Right forelimb (tissue), 1 donor: ENCODE measurements at places on chromosomes 6 and 20.

- no peak for DNase-seq
These were observed 3.1 kb downstream of the JAG1 start for GRCh38 chr20:10670501-10671220.

DNA sequence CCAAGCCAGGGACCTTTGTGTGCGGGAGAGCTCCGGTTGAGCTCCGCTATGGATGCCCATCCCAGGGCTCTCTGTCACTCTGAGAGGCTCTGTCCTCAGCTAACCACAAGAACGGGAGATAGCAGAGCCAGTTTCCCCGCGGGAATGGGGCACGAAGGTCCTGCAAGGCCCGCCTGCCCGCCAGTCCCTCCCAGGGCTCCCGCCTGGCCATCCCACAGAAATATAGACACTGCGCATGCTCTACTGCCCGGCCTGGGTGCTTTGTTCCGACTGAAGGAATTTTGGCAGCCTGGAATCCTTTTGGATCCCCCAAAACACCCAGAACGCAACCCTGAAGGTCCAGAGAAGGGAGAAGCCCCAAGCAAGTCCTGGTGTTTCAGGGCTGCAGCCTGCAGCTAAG lies 8.6 kb upstream of the DEFB110 start:
- no peak for DNase-seq

- no peak for DNase-seq
These were observed 39.2 kb upstream of the CENPW start for GRCh38 chr6:126300735-126301134.

DNA sequence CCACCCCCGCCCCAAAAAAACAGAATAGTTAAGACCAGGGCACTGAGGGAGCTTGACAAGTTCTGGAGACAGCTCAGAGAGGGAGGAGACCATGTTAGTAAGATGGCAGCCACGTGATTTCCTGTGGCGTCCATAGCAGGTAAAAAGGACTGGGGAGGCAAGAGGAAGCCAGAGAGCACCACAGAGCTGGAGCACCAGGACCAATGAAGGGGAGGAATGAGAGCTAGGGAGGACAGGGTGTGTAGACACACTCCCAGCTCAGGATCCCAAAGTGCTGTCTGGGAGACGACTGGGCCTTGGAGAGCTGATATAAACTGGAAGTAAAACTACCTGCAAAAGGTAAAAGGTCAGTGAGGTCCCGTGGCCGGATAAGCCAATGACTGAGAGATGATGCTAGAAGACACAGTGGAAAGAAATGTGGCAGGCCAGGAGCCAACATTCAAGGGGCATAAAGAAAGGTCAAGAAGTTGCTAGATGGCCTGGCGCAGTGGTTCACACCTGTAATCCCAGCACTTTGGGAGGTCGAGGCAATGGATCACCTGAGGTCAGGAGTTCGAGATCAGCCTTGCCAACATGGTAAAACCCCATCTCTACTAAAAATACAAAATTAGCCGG lies 39.0 kb downstream of the SLC23A2 start:
- DNase-seq: no peak

DNA sequence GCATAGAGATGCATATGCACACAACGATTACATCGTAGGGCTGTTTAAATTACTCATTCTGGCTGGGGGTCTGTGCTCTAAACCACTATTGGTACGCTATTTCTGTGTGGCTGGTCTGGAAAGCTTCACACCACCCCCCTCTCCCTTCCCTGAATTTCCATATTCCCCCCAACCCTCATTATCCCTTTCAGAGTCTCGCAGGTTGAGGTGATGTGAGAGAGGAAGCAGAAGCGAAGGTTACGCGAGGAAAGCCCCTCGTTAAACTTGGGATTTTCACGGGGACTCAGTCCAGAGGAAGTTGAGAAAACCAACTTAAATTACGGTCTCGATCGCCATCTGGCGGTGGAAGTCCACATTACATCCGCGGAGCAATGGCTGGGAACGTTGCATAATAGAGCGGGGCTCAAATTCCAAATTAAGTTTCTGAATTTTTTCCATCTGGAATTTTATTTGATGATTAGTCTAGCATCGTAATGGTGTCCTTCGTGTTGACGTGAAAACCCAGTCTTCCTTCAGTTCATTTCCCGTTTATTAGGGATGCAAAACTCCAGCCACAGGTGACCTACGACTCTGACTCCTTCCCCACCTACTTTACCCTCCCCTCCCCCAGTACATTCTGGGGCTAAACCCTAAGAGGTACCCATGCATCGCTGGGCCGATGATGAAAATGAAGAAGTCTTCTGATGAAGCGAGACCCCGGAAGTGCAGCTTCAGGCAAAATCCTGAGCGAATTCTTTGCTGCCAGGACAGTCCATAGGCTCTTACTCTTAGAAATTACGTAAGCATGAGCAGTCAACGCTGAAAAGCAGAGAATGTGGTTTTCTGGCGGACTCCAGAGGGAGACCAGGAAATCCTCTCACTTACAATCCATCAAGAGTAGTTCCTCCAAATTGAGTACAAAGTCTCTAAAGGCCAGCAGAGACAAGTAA lies 19.7 kb downstream of the HLA-DOB start:
- peak; percentile 86 for DNase-seq

- DNase-seq: no peak
These were observed 1228.2 kb upstream of the CITED2 start for GRCh38 chr6:140602431-140603248.

GRCh38 chr20:35972462-35972861 lies 4.1 kb downstream of the CNBD2 start:
- no peak for DNase-seq

- DNase-seq: no peak
These were observed 45.2 kb downstream of the OSTM1 start for GRCh38 chr6:108029226-108029921.

- DNase-seq: no peak
These were observed 138.5 kb downstream of the MRPL14 start for GRCh38 chr6:43988801-43989200.

GRCh38 chr6:100726666-100727065 lies 154.5 kb downstream of the ASCC3 start:
- no peak for DNase-seq

DNA sequence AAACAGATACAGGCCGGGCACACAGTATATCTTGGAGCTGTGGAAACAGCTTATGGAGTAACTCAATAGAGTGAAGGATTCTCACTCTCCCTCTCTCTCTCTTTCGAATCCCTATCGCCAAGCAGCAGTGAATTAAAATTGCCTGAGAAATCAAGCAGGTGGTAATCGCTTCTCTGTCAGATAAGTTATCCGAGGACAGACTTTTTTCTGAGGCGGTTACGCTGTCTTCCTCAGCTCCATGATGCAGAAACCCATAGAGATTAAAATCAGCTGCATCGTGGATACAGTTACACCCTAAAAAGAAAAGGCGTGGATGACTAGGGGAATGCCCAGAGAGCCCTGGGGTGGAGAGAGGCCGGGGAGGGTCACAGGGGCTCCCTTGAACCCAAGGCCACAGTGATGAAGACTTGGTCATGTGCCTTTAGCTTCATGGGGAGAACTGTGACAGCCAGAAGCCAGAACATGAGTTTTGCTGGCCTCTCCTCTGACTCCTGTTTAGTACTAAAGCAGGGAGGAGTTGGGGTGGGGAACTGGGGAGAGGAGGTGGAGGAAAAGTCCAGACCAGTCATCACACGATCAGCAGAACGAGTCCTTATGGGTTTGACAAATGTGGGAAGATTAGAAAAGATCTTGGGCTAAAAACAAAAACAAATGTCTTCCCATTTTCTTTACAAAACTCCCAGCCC lies 138.8 kb upstream of the JARID2 start:
- no peak for DNase-seq

GRCh38 chr6:39313526-39314272 lies 520 bp downstream of the KCNK17 start:
- no peak for DNase-seq

DNA sequence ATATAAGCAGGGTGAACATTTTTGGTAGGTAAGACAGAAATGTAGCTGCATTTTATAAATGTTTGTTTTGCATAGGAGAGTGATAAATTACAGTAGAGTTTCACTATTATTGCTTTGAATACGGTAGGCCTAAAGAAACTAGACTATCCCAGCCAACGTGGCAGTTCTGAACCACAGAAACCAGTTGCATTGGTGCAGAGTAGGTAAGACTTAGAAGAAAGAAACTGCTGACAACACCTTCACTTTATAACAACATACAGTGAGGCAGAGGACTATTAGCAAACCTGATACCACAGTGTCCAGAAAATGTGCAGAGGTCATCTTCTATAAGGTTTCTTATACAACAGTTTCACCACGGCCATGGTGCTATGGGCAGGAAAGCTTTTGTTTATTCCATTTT lies 566.1 kb downstream of the KIF16B start:
- DNase-seq: no peak

- no peak for DNase-seq
These were observed 79.7 kb downstream of the EDN1 start for GRCh38 chr6:12369781-12370262.

DNA sequence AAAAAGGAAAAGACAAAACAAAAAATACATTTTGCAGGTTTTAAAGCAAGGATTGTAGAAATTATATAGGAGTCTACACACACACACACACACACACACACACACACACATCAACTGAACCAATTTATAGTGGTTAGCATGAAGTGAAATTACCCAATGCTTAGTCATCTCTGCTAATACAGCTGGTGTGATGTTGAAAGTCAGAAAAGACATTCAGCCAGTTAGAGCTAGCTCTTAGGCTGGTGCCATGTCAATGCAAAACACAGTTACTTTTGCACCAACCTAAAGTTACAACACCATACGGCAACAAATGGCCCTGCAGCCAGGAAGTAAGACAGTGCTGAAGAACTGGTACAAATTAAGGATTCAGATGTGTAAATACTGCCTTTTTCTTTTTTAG lies 15.2 kb downstream of the FAM210B start:
- DNase-seq: no peak

- DNase-seq: no peak
These were observed 6.8 kb downstream of the BICRAL start for GRCh38 chr6:42788671-42789070.

- DNase-seq: no peak
These were observed 39.1 kb downstream of the KCNQ2 start for GRCh38 chr20:63433351-63433750.

GRCh38 chr20:37396416-37397075 lies 50.6 kb downstream of the SRC start:
- peak; percentile 80 for DNase-seq

DNA sequence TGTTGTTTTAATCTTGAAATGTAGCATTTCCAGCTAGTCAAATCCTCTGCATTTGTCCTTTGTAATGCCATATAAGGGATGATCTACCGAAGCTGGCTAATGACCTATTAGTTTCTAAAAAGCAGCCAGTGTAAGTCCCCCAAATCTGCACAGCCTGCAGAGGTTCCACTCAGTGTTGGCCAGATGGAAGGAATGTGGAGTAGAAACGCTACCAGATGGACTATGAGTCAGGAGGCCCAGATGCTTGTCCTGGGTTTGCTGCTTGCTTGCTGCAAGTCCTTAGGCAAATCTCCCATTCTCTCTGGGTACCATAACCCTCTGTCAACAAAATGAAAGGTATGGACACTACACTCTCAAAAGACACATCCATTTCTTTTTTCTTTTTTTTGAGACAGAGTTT lies 149.8 kb downstream of the BTBD9 start:
- no peak for DNase-seq

DNA sequence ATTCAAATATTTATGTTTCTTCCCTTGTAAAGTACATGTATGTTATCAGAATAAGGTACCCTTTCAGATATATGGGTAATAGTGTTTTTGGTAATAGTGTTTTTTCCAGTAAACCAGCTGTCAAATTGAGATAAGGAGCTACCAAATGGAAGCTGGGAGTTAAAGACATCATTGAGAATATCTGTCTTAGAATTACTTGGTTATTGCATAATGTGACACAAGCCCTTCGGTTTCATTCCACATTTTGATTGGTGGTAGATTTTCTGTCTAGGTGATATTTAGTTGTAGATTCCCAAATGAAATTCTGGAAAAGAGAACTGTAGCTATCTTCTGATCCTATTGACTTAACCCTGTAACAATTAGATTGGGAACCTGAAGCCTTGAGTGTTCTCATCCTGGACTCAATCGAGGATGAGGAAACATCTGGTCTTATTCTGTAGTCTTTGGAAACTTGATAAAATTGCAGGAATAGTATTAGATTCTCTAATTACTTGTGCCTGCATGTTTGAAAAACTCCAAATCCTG lies 75.1 kb upstream of the SYNJ2 start:
- no peak for DNase-seq

GRCh38 chr6:168386973-168387372 lies 54.0 kb upstream of the SMOC2 start:
- DNase-seq: no peak

DNA sequence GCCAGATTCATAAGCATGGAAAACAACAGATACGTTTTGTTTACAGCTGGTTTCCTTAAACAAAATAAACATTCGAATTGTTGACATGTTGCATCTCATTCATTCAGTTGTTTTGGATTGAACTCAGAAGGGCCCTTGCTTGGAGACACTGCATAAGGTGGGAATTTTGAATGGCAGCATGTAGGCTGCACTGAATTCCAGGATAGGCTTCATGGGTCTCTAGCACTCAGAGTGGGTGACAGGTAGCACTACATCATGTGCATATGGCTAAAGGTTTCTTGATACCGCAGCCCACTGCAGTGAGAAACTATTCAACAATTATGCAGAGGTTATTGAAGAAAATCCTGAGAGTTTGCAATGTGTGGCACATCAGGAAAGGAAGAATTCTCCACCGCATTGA lies 1.6 kb downstream of the BEND6 start:
- DNase-seq: no peak

DNA sequence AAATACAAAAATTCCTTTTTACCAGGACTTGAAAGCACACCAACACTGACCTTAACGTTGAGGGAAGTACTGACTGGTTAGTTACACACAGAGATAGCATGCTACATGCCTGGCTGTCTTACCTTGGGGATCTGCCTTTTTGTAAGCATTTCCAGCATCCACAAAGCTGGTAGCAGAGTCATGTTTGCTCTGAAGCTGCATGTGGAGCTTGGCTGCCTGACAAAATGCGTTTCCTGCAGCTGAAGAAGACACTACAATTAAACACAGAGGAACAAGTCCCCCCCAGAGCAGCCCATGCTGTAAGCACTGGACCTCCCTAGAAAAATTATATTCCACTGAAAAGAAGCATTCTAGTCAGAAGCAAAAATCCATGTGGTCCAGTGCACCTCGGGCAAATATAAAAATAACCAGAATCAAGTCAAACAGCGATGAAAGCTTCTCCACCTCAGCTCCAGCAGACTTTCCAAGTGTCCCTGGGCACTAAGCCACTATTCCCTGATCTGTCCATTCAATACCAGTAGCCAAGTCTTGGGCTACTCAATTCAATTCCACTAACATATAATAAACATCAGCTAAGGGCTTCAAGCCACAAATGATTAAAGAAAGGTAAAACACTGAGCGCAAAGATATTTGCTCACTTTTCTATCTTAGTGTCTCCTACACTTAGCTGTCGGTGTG lies 24.2 kb downstream of the NAPB start:
- no peak for DNase-seq

DNA sequence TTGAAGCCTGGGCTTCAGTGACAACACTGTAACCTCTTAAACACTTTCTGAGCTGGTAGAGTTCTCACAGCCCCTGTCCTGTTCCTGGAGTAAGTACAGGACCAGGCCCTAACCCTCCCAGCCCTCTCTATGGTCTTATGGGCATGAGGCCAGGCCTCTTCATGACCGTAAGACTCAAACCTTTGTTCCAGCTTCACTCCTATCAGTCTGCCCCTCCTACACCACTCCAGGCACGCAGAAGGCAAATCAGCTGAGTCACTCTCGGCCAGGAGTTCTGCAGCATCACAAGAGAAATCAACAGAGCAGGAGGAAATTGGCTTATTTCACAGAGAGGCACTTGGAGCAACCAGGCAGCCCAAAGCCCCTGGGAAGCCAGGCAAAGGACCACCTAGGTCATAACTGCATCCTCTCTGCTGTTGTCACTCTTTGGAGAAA lies 25.3 kb upstream of the CHD6 start:
- DNase-seq: no peak
